CD4-positive, alpha-beta T cell treated with Interleukin-6 at 100 ng/mL for 8 hours (primary cell): ENCODE measurements at places on chromosomes 5 and 9.
A peak's percentile ranks its signal among the peaks of the same experiment; 100 is the strongest.

DNA sequence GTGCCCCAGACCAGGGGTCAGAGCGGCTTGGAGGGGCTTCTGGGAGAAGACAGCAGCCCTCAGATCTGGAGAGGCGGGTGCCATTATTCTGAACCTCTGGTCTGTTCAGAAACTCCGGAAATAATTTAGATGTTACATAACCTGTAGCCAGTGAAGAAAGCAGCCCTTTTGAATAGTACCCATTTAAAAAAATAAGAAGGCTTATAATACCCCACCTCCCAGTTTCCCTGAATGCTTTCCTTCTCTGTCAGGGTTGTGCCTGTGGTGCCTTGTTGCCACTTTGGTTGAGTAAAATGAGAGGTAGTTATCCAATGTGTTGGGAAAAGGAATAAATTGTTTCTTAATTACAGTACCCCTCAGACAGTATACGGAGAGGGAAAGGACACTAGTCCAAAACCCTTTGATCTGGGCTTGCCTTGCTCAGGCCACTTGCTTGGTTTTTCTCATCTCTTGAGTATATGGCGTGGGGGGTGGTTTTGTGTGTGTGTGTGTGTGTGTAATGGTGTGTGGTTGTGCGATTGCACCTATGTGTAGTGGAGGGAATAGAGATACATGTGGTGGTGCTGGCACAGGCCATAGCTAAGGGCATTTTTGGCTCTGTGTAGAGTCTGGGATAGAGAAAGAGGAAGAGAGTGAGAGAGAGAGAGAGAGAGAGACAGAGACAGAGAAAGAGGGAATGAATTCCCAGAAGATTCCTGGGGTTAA, 59.1 kb upstream of the TLR4 start:
- no peak for DNase-seq

GRCh38 chr9:108911820-108912219, 22.1 kb downstream of the ELP1 start:
- DNase-seq, result peak; percentile 18

DNA sequence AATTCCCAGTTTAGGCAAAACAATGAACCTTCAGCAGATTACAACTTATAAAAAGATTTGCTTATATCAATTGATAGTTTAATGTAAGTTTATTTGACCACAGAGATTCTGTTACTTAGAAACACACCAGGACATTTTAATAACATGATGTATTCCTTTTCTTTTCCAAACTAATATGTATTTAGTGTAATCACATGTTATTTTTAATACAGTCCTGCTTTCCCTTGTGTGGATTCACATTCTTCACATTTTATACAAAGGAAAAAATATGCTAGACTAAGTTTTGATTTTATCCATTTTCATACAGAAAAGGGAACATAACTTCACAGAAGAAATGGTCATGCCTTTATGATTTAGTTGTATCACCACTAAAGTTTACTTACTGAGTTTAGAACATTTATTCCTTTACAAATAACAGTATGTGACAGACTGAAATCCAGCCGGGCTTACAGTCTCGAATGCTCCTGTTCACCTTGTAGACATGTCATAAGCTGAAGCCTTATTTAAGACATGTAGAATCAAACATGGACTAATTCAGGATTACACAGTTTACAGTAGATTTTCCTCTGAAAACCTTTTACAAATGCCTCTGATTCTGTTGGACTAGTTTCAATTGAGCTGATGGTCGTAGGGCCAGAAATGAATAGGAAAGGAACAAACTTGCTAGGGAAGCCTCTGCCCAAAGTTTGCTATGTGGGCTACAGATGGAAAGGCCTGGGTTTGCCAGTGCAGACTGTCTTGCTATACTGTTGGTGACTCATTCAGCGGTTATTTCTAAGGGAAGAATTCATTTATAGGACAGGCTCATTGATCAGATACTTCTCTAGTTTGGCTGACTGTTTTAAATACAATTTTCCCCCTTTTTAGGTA, 6.6 kb upstream of the ASPN start:
- no peak for DNase-seq

GRCh38 chr9:110429453-110429852, 91.8 kb upstream of the TXNDC8 start:
- DNase-seq, result no peak

- no peak for DNase-seq
Observed at GRCh38 chr9:109914280-109915027, 134.5 kb downstream of the PALM2AKAP2 start.
